Tongue (tissue), 3 donors: ENCODE measurements at places on chromosomes 5 and 9. TPM values are rescaled to one million over a fixed set of nuclear protein-coding genes. Genes with fewer than 3 reads are reported as not detected.

DNA sequence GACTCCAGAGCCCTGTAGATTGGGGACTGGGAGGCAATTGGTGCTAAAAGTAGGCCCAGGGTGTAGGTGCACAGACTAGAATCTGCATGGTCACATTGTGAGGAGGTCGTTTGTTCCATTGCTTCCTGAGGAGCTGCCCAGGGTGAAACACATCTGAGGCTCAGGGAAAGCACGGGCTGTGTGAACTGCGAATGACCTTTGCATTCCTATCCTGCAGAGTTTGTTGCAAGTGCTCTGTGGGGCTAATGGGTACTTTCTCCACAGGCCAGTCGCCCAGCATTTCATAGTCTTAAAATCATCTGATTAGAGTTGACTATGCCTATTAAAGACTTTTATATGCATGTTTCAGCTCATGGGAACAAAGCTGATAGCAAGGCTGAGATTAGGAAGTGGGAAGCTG is 14.4 kb upstream of the SLC46A2 start:
- DNase-seq: no peak

- no peak for DNase-seq
Measured at GRCh38 chr5:143054480-143054941, 284.3 kb downstream of the ARHGAP26 start.

- DNase-seq: no peak
Measured at GRCh38 chr5:39678534-39678933, 253.8 kb upstream of the DAB2 start.

GRCh38 chr5:105828821-105829220 is 1841.9 kb downstream of the EFNA5 start:
- DNase-seq: no peak

- no peak for DNase-seq
Measured at GRCh38 chr5:151758141-151758429, 346 bp downstream of the ATOX1 start.

DNA sequence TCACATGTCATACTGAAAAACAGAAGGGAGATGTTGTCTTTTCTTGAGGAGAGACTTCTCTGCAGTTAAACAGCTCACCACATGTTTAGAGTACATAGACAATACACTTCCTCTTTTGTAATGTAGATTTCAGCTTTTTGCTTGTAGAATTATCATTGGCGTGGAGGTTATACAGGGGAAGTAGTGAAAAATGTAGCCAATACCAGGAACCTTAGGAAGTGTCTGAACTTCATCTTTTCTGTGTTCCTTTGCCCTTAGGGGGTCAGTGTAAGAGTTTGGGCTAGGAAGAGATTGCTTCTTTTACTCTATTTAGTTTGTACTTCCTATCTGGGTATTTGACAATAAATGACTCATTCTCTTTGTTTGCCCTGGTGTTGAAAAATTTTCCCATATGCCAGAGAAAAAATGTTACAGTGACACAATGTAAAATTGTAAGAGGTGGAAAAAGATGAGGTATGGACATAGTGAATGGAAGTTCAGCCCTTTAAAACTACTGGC is 21.0 kb upstream of the CDKN2B start:
- DNase-seq: no peak

GRCh38 chr5:62578540-62578939 is at the start of gene LRRC70:
LRRC70 (plus strand) TSS chr5:62578819; CDS start chr5:62579439, 620 bp downstream.
- peak; percentile 48 for DNase-seq

DNA sequence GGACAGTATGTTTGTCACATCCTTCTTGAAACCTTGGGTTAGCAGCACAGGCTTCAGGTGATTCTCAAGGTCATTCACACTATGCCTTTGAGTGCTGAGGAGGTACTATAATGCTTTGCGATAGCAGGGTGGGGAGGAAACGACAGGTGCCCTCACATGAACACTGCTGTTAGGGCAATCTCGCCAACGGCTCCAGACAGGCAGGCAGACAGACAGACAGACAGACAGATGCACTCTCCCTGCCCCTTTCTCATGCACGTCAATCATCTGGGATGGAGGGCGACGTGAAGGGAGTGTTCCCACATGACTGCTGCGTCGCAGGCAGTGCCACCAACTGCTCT is 82.9 kb downstream of the RAPGEF1 start:
- DNase-seq: no peak

DNA sequence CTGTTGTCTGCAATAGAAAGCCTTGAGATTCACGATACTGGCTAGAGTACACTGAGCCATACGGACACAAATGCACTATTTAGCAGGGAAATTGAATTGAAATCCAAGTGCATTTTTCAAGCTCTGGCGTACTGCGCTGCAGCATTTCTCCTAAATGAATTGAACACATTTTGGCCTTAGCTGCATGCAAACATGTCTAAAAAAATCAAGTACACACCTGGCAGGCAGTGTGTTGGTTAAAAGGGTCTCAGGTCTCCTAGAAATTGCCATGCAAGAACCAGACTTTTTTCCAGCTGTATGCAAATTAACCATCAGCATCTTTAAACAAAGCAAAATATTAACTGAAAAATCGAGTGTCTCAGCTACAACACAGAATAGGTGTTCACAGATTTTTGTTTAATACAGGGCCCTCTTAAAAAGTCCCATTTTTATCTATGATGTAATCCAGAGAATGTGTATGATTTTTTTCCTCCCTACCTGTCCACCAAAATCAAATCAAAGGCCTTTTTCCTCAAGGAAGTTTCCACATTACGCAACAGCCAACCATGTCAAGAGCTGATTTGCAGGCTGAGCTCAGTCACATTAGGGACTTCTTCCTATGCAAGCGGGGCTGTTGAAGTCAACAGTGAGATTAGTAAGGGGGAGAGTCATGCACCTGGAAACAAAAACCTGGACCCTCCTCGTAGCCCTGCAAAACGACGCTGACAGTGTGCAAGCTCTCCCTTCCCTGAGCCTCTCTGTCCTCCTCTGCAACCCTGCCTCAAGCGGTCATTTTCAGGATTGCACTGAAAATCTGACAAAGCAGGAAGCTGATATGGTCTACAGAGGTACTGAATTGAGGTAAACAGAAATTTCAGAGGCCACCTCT is 14.1 kb upstream of the SFXN1 start:
- DNase-seq: peak; percentile 73

DNA sequence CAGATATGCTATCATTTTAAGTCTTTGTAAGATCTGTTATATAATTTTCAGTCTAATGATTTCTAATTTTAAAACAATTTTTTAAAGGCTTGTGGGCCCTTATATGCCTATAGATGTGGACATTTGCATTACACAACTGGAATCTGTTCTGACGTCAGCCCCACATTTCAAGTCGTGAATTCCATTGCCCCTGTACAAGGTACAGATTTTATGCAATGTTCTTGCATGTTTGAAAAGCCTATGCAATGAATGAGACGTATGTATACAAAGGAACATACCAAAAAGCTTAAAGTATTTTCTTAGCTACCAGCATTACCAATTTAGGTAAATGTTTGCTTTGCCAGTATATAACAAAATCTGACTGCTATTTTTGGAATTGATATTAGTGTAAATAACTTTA is 77.2 kb downstream of the ITGA1 start:
- peak; percentile 29 for DNase-seq

DNA sequence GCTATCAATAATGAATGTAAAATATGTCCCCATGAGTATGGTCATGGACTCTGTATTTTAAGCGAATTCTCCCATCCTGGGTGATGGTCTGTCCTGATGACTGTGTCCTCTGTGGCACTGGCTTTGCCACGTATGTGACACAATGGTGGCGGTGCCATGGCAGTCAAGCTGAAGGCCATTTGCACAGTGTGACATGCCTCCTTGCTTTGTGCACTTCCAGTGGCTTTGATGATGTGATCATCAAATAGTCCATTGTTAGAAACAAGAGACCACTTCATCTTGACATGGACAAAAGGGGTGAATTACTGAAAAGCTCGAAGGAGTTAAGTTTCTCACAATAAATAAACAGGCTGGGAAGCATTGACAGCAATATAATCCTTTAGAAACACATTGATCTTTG is 31.0 kb upstream of the PRRC1 start:
- DNase-seq: no peak

- DNase-seq: peak; percentile 85
Measured at GRCh38 chr9:132006677-132007370, 72.8 kb downstream of the MED27 start.

DNA sequence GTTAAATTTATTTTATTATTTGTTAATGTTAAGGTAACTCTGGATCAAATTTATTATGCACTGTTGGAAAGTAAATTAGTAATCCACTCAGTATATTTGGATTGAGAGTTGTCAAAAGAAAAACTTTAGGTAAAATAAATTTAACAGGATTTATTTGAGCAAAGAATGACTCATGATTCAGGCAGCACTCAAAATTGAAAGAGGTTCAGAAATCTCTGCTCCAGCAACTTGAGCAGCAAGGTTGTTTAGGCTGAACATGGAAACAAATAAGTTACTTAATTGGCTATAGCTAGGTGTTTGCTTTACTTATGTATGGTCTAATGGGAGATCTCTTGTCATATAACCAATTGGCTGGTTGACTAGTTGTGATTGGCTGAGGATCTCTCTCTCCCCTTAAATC is 296.2 kb upstream of the EDIL3 start:
- DNase-seq: no peak

- no peak for DNase-seq
Measured at GRCh38 chr5:172276214-172276613, 7.3 kb downstream of the UBTD2 start.

- DNase-seq: no peak
Measured at GRCh38 chr9:113519426-113520108, 56.0 kb downstream of the RGS3 start.

DNA sequence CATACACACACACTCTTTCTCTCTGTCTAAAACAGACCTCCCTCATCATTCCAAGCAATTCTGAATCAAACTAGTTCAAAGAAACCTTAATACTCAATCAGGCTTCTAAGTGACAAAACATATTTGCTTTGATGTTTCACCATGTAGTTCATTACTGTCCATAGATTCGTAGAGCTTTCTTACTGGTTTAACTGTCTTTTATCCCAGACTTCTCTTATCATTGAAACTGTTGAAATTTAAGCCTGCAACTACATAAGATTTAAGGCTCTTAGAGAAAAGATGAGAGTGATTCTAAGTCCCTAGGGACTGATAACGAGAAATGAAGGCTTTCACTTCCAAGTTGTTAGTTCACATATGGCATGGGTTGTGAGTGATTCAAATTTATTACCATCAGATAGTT is 11.0 kb upstream of the PLAC8L1 start:
- no peak for DNase-seq

DNA sequence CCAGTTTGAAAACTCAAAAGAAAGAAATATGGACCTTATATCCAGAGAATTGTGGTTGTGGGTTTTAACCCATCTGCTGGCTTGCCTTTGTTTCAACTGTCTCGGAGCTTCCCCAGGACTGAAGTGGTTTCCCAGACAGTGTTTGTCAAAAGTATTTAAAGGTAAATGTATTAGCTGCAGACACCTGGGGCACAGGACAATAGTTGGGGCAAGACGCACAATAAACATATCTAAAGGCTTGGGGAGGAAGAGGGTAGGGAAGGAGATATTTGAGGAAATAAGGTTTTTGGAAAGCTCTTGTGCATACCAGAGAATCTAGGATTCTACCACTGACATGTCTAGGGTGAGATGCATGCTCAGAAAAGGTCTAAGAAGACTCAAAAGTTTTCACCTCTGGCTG is 99.0 kb downstream of the ADAMTS2 start:
- no peak for DNase-seq

GRCh38 chr5:40983781-40984180 is 74.5 kb downstream of the C7 start:
- no peak for DNase-seq

GRCh38 chr5:17828681-17829080 is 194.4 kb downstream of the TAF11L14 start:
- peak; percentile 23 for DNase-seq

GRCh38 chr9:114613087-114613486 is 2.0 kb downstream of the TMEM268 start:
- no peak for DNase-seq

DNA sequence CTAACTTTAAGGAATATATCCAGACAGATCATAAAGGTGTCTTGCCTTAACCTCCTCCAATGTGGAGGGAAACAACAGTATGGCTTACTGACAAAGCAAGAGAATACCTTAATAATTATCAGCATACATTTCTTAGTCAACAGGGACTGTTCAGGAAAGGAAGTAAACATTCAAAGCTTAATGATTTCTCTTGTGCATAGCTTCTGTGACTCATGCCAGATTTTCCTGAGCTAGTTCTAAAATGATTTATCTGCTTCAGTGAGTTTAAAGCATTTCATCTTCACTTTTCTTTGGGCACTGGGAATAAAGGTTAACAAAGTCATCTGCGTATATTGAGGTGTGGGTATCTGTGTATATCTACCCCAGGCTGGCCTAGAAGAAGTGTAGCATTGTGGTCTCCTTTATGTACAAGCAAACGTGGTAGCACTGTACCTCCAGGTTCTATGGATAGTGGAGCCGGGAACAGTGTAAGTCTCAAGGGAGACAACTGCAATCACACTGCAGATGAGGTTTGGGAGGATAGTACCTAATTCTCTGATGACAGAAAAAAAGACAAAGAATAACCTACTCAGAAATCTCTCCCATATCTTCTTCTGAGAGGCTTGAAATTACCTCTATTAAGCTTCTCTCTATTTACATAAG is 284.1 kb downstream of the HCN1 start:
- no peak for DNase-seq

- DNase-seq: no peak
Measured at GRCh38 chr9:77725046-77725694, 77.0 kb upstream of the GNA14 start.

- peak; percentile 10 for DNase-seq
Measured at GRCh38 chr9:15541872-15542271, 11.0 kb upstream of the CCDC171 start.

DNA sequence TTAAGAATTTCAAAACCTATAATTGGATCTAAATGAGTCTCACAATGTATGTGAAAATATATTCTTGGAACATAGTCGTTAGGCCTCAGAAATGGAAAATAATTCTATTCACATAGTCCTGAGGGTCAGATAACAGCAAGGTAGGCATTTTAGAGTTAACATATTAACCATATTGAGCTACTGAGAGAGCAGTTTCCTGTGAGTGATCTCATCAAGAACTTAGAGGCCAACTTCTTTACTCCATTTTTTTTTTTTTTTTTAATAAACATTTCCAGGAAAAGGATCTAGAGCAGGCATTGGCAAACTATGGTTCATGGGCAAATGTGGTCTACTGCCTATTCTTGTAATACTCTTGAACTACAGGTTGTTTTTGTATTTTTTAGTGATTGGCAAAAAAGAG is 26.6 kb downstream of the RAB24 start:
- DNase-seq: no peak

- no peak for DNase-seq
Measured at GRCh38 chr5:143200781-143201398, 202.6 kb downstream of the NR3C1 start.

Gene BRD8
- 54.1 TPM for total RNA-seq

Gene FRMD3
- total RNA-seq: 33.2 TPM

Gene BAAT
- total RNA-seq: 0.41 TPM

Gene MEF2C
- 535 TPM for total RNA-seq

Gene SPRY4
- 15.6 TPM for total RNA-seq

Gene FOXE1
- 6.8 TPM for total RNA-seq

Gene N4BP3
- total RNA-seq: 22.1 TPM

Gene P4HA2
- total RNA-seq: 87.2 TPM

Gene BTNL3
- total RNA-seq: not detected

Gene ARAP3
- total RNA-seq: 10.9 TPM

Gene MCCC2
- total RNA-seq: 47.6 TPM

Gene MARCHF11
- not detected for total RNA-seq

Gene FAM153A
- total RNA-seq: 1.0 TPM

Gene C9
- total RNA-seq: not detected

Gene SLC6A7
- total RNA-seq: not detected
